ENCODE measurements at places on chromosomes 11 and 22. TPM values are rescaled to one million over a fixed set of nuclear protein-coding genes. Genes with fewer than 3 reads are reported as not detected.

DNA sequence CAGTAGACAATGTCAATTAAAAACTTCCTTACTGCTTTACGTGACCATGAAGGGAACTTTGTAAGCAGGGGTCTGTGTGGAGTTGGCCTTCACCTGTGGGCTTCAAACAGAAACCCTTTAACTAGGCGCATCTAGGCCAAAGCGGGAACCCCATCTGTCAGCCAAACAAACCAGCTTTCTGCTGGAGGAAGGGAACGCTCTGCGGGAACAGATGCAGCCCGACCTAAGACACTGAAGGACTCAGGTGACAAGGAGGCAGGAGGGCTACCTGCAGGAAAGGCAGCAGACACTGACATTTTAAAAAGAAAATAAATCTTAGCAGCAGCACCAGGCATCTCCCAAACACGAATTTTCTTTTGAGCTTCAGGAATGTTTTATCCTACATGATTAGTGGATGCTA, 78.4 kb downstream of the CADM1 start:
- DNase-seq = no peak

GRCh38 chr11:104343578-104343977, 179.6 kb upstream of the PDGFD start:
- no peak for DNase-seq

DNA sequence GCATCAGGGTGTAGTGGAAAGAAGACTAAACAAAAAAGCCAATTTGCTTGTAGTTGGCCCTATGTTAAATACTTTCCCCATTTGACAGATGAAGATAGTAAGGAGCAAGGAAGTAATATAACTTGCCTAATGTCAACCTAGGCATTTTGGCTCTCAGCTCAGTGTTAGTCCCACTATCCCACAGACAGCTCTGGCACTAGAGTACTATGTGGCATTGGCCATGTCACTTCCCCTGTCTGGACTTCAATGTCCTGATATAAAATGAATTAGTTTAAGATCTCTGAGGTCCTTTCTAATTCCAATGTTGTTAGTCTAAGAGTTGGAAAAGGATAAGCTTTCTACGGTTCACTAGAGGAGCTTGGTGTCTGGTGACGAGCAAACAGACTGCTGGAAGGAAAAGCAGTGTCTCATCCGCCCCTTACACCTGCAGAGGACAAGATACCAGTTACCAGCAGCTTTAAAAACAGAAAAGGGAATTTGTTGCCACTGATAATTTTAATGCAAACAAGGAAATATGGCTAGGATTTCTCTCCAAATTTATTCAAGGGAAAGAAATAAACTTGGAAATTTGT, 92.5 kb downstream of the RELT start:
- DNase-seq = no peak

DNA sequence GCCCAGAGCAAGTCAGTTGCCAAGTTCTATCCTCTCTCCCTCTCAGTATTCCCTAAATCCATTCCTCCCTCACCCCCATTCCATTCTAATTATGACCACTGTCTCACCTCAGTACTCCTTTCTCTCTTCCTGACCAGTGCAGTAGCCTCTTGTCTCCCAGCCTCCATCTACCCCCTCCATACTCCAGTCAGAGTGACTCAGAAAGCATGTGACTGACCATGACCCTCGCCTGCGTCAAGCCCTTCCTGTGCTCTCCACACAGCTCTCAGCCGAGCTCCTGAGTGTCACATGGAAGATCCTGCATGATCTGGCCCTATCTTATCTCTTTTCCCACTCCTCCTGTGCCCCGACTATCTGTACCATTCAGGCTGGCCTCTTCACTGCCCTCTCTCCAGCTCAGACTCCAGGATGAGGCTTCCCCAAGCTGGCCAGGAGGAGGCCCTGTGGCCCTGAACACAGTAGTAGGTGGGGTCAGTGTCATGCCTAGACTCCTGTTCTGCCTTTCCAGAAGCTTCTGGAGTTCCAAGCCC, 42.6 kb downstream of the NEU3 start:
- no peak for DNase-seq

- DNase-seq = no peak
Observed at GRCh38 chr11:127677660-127678425, 677.3 kb upstream of the KIRREL3 start.

GRCh38 chr22:45051419-45051818, 41.6 kb upstream of the PHF21B start:
- DNase-seq = no peak

DNA sequence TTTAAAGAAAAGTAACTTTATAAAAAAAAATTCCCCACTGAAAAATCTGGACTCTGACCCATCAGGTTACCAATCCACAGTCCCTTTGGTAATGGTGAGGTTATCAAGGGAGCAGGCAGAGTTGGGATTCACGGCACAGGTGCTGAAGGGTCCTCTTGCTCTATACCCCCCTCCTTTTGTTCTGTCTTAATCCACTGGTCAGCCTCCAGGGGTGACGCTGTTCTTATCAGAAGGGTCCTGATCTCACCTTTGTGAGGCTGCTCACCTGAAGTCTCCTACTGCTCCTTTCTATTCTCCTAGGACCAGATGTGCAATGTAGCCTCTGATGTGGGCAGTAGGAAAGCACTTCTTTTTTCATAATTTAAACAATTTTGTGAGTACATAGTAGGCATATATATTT, 80.6 kb upstream of the E2F8 start:
- no peak for DNase-seq

GRCh38 chr11:75437966-75438659, 5.1 kb upstream of the KLHL35 start:
- no peak for DNase-seq

DNA sequence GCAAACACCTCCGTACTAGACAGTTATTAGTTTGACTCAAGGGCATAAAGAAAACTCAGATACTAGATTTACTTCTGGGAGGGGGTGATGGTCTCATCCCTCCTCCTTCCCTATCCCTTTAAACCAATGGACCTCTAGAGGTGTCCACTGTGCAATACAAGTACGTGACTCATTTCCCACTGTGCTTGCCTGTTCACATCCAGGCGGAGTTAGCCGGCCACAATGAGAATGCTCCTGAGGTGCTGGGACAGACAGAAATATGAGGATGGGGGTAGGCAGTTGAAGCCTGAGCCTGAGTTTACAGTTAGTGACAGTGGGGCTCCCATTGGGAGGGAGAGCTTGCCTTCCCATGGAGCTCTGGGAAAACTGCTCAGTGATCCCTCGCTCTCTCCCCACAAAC, 8.4 kb upstream of the PMM1 start:
- no peak for DNase-seq

- no peak for DNase-seq
Observed at GRCh38 chr11:117072517-117073461, 25.4 kb downstream of the SIK3 start.

DNA sequence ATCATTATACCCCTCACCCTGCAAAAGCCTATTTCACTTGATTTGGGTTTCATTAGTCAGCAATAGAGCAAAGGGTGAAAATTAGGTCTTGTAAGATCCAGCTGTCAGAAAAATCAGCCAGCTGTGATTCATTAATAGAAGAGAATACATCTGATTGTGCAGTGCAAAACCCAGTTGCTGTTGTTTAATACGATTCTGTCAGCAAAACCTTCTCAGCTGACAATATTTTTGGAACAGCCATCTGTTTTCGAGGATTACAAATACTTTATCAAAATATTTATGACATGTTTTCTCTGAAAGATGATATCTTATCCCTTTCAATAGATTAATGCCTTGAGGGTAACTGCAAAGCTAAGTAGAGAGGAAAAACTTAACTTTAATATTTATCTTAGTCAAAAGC, 1354.0 kb upstream of the RAG2 start:
- no peak for DNase-seq

CCDC87 gene
- total RNA-seq = 0.14 TPM

TRIM6 gene
- total RNA-seq = 1.7 TPM

RFPL1 gene
- total RNA-seq = 0.05 TPM

FBLN1 gene
- 9.3 TPM for total RNA-seq

CAPRIN1 gene
- total RNA-seq = 135 TPM

MYBPC3 gene
- total RNA-seq = 0.09 TPM

TSPAN32 gene
- total RNA-seq = 4.0 TPM

MYO18B gene
- total RNA-seq = 13.8 TPM

LRRC56 gene
- total RNA-seq = 0.47 TPM

SCGB1C1 gene
- total RNA-seq = not detected

LTO1 gene
- 11.8 TPM for total RNA-seq

MYO7A gene
- total RNA-seq = 1.5 TPM

C11orf87 gene
- not detected for total RNA-seq

Data from thymus (tissue), 14 donors.